ENCODE measurements at places on chromosomes 6 and 20.

- no peak for DNase-seq
These were observed 10.7 kb downstream of the HLA-A start for GRCh38 chr6:29953001-29953441.

DNA sequence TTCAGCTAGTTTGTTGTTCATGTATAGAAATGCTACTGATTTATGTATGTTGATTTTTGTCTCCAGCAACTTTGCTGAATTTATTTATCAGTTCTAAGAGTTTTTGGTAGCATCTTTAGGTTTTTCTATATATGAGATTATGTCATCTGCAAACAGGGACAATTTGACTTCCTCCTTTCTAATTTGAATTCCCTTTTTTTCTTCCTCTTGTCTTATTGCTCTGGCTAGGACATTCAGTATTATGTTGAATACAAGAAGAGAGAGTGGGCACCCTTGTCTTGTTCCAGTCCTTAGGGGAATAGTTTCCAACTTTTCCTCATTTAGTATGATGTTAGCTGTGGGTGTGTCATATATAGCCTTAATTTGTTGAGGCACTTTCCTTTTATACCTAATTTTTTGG, 58.2 kb downstream of the CDH26 start:
- no peak for DNase-seq

- DNase-seq = no peak
These were observed 26.9 kb upstream of the FANCE start for GRCh38 chr6:35425284-35425683.

DNA sequence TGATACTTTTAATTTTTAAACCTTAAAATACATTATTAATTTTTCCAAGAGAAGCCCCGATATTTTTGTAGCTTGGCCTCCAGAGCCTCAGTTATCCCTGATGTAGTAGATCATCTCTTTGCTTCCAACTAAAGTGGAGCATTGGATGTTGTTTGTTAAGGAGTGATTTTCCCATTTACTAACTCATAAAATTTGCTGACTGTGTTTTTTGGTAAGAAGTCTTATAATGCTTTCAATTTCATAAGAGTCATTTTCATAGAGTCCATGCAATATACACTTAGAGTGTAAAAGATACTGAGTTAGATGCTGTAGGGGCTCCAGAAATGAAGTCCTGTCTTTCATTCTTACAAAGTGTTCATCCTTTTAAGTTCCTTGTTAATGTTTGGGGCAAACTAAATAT, 46.8 kb downstream of the CDKAL1 start:
- no peak for DNase-seq

GRCh38 chr20:21183722-21184121, 57.8 kb downstream of the KIZ start:
- no peak for DNase-seq

- DNase-seq = no peak
These were observed 20.2 kb upstream of the FHL5 start for GRCh38 chr6:96542702-96543101.

DNA sequence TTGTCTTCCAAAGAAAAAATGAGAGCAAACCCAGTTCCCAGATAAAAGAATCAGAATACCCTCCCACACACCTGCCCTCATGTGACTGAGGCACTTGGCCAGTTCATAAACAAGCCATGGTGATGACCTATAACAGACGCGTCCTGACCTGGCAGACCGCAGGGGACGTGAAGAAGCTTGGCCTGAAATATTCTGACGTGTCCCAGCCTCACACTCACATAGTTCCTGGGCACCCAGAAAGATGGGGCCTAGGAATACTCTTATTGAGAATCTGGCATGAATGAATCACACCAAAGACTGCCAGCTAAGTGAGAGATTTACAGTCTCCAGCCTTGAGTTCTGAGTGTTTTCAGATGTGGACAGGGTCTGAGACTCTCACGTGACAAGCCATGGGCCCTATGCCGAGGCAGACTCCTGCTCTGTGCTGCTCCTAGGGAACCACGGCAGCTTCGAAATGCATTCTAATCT, 17.2 kb upstream of the MAP3K4 start:
- DNase-seq = no peak

DNA sequence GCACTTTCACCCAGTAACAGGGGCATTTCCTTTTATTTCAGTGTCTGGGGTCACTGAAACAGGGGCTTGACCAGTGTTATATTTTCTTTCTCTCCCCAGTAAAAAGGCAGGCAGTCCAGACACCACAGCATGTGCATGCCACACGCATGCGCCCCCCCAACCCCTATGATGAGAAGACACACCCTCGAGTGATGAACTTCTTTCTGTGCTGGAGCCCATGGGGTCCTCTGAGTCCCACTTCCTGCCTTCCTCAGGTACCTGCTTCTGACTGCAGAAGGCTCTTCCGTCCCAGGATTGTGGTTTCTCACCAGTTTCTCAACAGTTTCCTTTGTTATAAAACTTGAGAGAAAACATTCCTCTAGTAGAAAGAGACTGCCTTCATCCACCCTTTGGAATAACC, 45.7 kb upstream of the TMEM181 start:
- DNase-seq = peak; percentile 27

- DNase-seq = no peak
These were observed 46.4 kb upstream of the FERMT1 start for GRCh38 chr20:6169251-6169650.

GRCh38 chr6:81485395-81485794, 267.1 kb downstream of the TENT5A start:
- DNase-seq = no peak

Measured in NK-92 treated with Interleukin-12 subunit alpha and Interleukin-12 subunit beta, amount 100 ng/mL, for 24 hours (cell line).